NCI-H2081 treated with DMSO at 0.1 percent for 48 hours (cell line): ENCODE measurements at places on chromosomes 13 and 19.

DNA sequence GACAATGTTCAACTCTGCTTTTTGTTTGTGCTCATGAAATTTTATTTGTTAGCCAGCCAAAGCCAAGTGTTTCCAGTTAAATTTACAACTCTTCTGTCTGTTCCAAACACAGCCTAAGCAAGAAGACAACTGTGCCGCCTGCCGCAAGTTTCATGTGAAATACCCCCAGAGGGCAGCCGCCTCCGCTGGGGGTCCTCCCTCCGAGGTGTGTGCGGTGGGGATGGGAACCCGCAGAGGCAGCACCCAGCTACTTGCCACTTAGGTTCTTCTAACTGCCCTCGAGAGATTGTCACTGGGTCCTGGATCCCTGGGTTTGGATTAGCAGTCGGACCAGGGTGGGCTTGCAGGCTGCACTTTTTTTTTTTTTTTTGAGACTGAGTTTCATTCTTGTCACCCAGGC, 28.5 kb downstream of the ATP11A start:
- no peak for DNase-seq

DNA sequence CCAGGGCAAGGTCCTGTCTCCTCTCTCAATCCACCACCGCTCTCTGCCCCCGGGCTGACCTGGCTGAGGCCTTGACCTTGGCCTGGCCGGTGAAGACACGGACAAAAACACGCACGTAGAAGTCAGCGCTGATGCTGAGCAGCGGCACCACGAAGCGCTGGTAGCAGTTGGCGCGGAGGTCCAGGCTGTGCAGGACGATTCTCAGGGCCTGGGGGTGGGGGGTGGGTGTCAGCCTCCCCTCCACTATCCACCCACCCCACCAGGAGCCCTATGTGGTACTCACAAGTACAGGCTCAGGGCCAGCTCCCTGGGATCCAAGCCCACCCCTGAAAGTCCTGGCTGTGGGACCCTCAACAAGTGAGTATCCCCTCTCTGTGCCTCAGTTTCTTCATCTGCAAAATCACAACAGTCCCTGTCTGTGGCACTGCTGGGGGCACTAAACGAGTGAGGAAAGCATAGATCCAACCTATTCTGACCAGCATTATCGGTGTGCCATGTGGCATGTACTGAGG, 6.4 kb downstream of the TRMT1 start:
- DNase-seq = no peak

DNA sequence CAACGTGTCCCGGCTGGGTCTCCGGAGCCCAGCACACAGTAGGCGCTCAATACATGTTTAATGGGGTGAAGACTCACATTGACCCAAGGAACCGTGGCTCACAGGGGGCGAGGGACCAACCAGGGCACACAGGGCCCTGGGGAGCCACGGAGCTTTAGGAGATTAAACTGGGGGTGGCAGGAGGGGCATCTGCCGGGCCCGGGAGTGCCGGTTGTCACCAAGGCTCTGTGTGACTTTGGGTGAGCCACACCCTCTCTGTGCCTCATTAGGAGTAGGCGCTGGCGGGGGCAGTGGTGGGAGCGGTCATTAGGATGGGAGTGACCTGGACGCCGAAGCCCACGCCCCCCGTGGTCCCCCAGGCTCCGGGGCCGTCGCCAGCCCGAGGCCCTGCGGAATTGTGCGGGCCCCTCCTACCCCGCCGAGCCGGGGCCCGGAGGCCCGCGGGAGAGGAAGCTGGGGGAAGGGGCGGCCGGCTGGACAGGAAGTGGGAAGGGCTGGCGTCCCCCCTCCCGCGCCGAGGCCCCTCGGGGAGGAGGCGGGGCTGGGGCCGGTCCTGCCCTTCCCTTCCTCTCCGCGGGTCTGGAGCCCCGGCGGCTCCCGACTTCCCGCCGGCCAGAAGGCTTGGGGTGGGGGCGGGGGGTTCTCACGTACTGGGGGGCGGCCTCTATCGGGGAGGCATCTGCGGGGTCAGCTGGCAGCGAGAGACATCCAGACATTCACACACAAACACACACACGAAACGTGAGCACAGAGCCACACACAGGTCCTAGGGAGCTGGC, 1.8 kb upstream of the SSBP4 start:
- DNase-seq = no peak

- no peak for DNase-seq
Observed at GRCh38 chr13:60398379-60398891, 1.4 kb downstream of the TDRD3 start.

DNA sequence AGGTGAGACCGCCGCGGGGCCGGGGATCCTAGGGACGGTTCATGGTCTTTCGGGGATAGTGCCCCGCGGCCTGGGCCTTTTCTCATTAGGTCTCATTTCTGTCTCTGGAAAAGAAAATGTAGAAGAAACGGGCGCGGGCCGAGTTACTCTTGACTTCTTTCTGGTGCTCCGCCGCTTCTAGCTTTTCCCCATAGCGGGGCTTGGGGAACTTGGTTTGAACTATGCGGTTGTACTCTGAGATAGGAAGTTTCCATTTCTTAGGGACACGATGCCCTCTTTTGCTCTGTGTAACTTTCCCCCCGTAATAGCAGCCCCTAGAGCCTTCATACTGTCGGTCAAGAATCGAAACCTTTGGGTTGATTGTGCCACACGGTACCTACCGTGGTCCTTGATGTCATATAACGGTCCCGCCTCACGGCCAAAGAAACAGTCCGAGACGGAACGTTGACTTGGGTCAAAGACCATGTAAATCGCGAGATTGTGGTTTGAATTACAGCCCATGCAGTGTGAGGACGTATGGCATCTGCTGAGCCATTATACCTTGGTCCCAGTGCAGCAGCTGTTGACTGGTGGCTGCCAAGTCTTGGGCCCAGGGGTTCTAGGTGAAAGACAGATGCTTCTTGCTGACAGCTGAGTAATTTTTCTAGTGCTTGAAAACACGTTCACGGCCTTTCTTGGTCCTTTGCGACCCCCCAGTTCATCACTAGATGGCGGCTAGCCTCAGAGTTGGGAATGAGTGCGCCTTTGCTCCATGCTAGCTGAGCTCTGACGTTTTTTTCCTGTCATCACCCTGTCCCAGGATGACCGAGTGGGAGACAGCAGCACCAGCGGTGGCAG, 487 bp downstream of the RPS5 start:
- no peak for DNase-seq

DNA sequence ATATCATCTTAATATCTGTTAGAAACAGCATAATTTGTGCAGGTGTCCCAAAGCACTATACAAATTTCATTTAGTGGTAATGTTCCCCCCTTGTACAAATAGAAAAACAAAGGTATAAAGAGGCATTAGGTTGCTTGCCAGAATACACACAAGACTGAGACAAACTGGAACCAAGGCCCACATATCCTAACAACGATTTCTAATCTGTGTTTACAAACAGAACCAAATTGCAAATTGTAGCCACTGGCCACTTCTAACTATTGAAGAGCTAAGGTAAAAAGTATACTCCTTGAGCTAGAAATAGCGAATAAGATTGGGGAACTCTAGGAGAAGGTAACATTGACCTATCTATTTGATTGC, 526.1 kb downstream of the KLF12 start:
- DNase-seq = peak; percentile 63

DNA sequence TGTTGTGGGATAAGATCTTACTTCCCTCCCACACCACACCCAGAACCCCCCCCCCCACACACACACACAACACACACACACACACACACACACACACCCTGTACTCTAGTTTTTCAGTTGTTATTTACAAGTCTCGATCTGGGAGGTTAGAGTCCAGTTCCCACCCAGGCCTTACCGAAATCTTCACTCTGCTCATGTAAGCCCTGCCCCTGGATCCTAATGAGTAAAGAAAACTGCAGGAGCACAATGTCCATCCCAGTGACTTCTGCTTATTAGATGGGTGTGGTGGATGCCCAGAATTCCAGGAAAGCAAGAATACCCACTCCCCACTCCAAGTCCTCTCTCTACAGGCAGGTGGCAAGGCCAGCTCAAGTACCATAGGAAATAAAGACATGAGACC, 23.0 kb downstream of the STARD13 start:
- DNase-seq = no peak

DNA sequence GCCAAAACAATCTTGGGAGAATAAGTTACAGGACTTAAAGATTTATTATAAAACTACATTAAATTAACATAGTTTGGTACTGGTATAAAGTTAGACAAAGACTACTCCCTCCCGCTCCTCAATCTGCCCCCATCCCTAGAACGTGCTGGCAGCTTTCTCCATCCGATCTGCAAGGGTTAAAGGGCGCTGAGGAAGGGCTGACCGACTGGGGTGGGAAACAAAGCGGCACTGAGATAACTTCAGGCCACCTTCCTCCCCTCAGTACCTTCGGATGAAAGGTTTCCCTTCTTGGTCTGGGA, 790 bp upstream of the SUGT1 start:
- DNase-seq = no peak

DNA sequence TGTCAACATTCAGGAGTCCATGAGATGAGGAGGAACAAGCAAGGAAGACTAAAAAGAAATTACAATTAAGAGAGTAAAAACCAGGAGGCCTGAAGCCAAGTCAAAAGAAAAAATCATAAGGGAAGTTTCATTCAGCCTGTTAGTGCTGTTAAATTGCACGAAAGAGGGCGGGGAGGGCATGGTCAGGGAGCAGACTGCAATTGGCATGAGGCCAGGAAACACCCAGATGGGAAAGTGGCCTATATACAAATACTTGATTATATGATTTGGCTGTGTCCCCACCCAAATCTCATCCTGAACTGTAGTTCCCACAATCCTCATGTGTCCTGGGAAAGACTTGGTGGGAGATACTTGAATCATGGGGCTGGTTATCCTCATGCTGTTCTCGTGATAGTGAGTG, 43.9 kb downstream of the TNFSF13B start:
- no peak for DNase-seq

DNA sequence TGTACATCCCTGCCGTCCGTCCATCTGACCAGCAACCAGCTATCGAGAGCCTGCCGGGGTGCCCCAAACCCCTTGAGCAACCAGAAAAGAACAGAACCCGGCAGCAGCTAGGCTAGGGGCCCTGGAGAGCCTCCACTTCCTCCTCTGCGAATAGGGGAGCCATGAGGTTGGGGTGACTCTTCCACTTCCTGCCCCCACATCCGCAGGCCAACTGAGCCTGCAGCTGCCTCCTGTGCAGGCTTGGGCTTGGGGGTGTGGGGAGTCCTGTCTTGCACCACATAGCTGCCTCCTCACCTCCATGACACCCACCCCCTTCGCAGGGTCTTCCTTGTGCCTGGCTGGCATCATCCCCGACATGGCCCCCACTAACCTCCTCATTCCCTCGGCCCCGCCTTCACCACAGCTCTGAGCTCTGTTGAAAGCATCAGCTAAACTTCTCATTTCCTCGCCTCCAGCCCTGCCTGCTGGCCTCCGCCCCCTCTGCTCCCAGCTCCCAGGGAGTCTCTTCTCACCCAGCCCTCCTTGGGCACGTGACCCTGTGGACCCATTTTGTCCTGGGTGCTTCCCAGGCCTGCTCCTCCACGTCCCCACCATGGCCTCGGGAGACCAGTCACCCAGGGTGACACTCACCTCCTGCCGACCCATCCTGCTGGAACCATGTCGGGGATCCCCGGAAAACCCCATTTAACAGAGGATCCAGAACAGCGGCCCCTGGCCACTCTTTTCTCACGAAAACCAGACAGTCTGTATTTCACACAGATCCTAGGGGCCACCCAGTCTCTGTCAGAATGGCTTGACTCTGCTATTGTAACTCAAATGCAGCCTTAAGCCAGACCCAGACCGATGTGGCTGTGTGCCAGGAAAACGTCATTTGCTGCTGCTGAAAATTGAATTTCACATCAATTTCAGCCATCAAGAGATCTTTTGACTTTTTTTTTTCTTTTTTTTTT, 50.4 kb downstream of the MYO9B start:
- DNase-seq = no peak

DNA sequence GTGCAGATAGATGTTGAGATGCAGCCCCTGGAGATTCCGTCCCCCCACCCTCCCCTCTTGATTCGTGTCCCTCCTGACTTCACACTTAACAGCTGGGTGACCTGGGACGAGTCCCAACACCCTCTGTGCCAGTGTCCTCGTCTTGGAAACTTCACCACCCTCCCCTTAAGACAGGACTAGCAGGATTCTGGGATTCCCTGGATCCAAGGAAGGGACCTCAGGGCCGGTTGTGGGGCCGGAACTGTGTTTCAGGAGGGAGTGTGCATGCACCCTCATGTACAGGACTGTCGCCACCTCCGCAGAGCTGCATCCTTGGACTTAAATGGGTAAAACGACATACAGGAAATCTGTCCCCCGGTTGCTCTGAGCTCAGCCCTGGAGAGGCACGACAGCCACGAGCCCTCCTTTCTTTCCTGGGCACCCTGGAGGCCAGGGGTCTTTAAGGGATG, 990 bp downstream of the MYO9B start:
- DNase-seq = no peak

GRCh38 chr13:113907635-113908617, 44.0 kb upstream of the GAS6 start:
- DNase-seq = no peak

DNA sequence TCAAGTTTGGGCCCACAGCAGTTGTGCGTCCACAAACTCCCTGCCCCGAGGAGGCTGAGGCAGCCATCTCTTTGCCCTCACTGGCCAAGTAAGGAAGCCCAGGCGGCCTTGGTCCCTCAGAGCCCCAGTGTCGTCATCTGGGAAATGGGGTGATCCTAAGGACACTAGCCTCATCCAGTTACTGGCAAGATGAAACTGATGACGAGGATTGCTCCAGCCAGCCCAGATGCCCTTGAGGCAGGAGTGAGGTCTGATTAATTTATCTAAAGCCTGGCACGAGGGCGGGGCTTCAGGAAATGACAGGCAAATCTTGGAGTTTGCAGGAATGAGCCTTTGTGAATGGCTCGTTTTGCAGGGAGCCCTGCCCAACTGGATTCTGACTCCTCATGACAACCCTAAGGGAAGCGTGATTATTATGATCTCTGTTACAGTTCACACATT, 5.6 kb downstream of the LIPE start:
- DNase-seq = no peak

GRCh38 chr19:39301562-39301961, 5.4 kb downstream of the IFNL1 start:
- no peak for DNase-seq

DNA sequence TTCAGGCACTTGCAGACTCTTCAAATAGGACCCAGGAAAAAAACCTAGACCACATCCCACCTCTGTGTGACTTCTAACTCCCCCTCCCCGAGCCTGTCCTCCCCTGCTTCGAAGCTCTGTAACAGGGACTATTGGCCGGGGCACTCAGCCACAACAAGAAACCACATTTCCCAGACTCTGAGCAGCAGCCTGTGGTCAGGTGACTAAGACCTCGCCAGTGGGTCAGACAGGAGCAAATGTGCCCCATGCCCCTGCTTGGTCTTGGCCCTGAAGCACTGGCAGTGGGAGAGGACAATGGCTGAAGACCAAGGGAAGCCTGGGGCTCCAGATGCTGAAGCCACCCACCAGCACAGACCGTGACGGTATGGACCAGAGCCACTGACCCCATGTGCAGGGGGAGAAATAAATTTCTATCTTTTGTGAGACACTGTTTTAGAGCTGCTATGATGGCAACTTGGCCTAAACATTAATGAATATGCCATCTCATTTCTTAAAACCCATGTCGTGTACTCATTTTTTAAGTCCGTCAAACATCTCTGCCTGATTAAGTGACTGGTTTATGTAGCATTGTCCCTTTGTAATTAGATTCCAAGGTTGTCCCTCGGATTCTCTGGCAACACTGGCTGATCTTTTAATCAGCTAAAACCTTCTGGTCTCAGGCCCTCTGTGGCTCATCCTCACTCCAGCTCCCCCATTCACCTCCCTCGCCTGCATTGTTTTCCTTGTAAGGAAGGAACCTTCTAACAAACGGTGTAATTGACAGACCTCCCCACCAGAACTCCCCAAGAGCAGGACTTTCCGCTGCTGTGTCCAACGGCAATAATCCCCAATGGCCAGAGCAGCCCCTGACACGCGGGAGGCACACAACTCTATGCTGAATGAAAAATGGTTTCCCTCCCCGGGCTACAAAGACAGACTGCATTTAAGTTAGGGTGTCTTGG, 98.4 kb downstream of the STK24 start:
- no peak for DNase-seq
